ENCODE measurements at places on chromosomes 11 and 22. TPM values are rescaled to one million over a fixed set of nuclear protein-coding genes. Genes with fewer than 3 reads are reported as not detected.

NDUFS8 gene
- 159 TPM for total RNA-seq

UPB1 gene
- total RNA-seq = 0.12 TPM

SPA17 gene
- total RNA-seq = 2.4 TPM

IRAG1 gene
- total RNA-seq = not detected

SNX32 gene
- 1.2 TPM for total RNA-seq

OR8G1 gene
- not detected for total RNA-seq

TMEM45B gene
- 0.37 TPM for total RNA-seq

SAA4 gene
- total RNA-seq = not detected

CELSR1 gene
- total RNA-seq = 0.37 TPM

MICAL2 gene
- total RNA-seq = 501 TPM

ZBTB16 gene
- total RNA-seq = 3.8 TPM

TMEM191C gene
- 0.54 TPM for total RNA-seq

C22orf23 gene
- total RNA-seq = 0.37 TPM

MIOX gene
- total RNA-seq = 0.21 TPM

ALDH3B2 gene
- not detected for total RNA-seq

RIBC2 gene
- total RNA-seq = 12.4 TPM

NAALAD2 gene
- not detected for total RNA-seq

MUC5AC gene
- not detected for total RNA-seq

UQCR10 gene
- 96.2 TPM for total RNA-seq

MYBPC3 gene
- total RNA-seq = not detected

CD3D gene
- 381 TPM for total RNA-seq

NCAPH2 gene
- total RNA-seq = 131 TPM

MCAM gene
- 7.5 TPM for total RNA-seq

MUC6 gene
- total RNA-seq = not detected

LIF gene
- total RNA-seq = 511 TPM

TSGA10IP gene
- total RNA-seq = not detected

OTOG gene
- total RNA-seq = not detected

CADM1 gene
- total RNA-seq = 0.72 TPM

MS4A4E gene
- total RNA-seq = not detected

DYNC2H1 gene
- 0.64 TPM for total RNA-seq

LARGE2 gene
- total RNA-seq = not detected

APOA4 gene
- not detected for total RNA-seq

IPO7 gene
- 177 TPM for total RNA-seq

Data from activated CD4-positive, alpha-beta T cell treated with anti-CD3 and anti-CD28 coated beads, Interleukin-2, amount 10 ng/mL, durations not matched to agents 24 days and 14 days (primary cell).